ENCODE measurements at places on chromosomes 5 and 9.

GRCh38 chr5:151949701-151950308 lies 25.2 kb upstream of the GLRA1 start:
- DNase-seq: no peak

DNA sequence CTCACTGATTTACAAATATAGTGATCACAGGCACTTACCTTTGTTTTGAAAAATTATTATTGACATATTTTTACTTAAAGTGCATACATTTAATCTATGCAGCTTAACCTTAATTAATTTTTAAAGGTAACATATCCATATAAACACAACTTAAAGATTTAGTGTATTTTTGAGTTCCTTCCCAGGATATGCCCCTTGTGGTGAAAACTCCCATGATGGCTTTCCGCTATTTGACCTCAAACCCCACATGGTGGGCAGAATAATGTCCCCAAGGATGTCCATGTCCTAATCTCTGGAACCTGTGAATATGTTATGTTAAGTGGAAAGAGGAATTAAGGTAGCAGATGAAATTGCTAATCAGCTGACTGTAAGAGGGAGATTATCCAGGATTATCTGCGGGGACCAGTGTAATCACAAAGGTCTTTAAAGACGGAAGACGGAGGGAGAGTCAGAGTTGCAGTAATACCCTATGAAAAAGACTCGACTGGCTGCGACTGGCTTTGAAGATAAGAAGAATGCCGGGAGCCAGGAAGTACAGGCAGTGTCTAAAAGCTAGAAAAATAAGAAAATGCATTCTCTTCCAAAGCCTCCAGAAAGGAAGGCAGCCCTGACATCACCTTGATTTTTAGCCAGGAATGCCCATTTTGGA lies 193.9 kb downstream of the ICE1 start:
- no peak for DNase-seq

GRCh38 chr5:83118976-83119375 lies 41.6 kb downstream of the XRCC4 start:
- DNase-seq: no peak

GRCh38 chr9:128495296-128495695 lies 9.2 kb upstream of the GLE1 start:
- DNase-seq: no peak

- no peak for DNase-seq
These were observed 32.1 kb downstream of the TARS1 start for GRCh38 chr5:33472805-33473409.

- no peak for DNase-seq
These were observed 23.2 kb upstream of the ADAMTS16 start for GRCh38 chr5:5116956-5117355.
